ENCODE measurements at places on chromosomes 1 and 21.

DNA sequence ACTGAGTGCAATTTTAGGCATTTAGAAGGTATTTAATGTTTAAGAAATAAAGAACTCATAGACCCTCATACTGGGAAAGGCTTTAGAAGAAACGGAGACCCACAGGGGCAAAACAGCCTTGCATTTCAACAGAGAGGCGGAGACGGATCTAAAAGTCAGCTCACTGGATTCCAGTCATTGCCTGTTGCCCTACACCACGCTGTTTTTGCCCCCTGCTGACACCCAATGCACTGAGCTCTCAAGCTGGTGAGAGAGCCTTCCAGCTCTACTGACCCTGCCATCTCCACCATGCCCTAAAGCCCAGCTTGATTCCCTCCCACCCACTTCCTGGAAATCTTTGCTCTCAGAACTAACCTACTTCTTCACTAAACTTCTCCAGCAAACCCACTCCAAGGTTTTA lies 7.2 kb upstream of the TRAF3IP3 start:
- no peak for DNase-seq

- no peak for DNase-seq
These were observed 59.5 kb downstream of the ZBTB17 start for GRCh38 chr1:15916417-15916816.

- DNase-seq: no peak
These were observed 43.1 kb downstream of the WARS2 start for GRCh38 chr1:119097380-119097779.

DNA sequence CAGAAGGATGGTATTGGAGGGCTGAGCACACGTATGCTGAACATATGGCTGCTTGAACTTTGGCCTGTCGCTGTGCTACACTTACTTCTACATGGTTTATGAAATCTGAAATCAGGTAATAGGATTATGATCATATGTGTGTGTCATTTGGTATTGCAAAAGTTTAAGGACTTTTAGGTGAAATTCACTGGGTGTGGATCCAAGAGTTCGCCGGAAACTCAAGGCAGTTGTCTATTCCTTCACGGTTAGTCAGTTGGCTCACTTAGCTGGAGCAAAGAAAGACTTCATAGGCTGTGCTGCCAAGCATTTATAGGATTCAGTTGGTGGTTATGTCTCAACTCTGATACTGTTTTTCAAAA lies 927 bp downstream of the UAP1 start:
- no peak for DNase-seq

GRCh38 chr1:211698161-211699026 lies 23.0 kb upstream of the NEK2 start:
- DNase-seq: peak; percentile 82

- no peak for DNase-seq
These were observed 34.6 kb downstream of the SNX7 start for GRCh38 chr1:98696077-98696476.

GRCh38 chr21:31772674-31773555 lies 41.0 kb upstream of the SCAF4 start:
- no peak for DNase-seq
